ENCODE measurements at places on chromosomes 13 and 19. TPM values are rescaled to one million over a fixed set of nuclear protein-coding genes. Genes with fewer than 3 reads are reported as not detected.

DNA sequence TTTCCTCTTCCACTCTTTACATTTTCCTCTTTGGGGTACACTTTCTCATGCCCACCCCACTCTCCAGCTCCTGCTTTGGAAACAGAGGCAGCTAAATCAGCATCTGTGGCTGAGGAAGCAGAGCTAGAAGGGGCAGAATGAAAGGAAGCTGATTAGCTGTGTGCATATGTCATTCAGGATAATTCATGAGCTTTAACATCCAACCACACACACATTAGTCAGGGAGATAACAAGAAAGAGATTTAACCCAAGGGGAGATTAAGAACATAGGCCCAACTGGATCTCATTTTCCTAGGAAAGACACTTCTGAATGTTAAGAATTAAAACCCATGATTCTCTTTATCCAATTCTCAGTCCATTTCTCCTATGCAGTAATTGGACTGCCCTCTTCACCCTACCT is 405.5 kb downstream of the TBC1D4 start:
- DNase-seq: no peak

DNA sequence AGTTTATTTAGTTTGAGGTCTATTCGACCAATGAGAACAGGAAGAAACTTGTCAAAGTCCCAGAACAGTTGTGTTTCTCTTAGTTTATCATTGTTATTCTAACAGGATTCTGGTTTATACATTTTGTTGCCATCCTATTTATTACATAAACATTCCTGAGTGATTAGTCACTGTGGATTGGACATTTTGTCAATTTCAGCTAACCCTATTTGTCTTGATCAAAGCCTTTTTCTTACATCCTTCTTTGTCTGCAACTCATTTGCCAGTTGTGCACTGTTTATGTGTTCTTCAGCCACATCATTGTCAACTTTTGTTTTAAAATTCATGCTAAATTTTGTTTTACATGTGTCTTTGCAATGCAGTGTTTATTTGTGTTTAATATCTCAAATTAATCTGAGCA is 886.0 kb upstream of the SLC10A2 start:
- no peak for DNase-seq

- no peak for DNase-seq
Measured at GRCh38 chr19:31545777-31546176, 196.5 kb upstream of the TSHZ3 start.

- no peak for DNase-seq
Measured at GRCh38 chr13:41501281-41501680, 43.9 kb downstream of the RGCC start.

DNA sequence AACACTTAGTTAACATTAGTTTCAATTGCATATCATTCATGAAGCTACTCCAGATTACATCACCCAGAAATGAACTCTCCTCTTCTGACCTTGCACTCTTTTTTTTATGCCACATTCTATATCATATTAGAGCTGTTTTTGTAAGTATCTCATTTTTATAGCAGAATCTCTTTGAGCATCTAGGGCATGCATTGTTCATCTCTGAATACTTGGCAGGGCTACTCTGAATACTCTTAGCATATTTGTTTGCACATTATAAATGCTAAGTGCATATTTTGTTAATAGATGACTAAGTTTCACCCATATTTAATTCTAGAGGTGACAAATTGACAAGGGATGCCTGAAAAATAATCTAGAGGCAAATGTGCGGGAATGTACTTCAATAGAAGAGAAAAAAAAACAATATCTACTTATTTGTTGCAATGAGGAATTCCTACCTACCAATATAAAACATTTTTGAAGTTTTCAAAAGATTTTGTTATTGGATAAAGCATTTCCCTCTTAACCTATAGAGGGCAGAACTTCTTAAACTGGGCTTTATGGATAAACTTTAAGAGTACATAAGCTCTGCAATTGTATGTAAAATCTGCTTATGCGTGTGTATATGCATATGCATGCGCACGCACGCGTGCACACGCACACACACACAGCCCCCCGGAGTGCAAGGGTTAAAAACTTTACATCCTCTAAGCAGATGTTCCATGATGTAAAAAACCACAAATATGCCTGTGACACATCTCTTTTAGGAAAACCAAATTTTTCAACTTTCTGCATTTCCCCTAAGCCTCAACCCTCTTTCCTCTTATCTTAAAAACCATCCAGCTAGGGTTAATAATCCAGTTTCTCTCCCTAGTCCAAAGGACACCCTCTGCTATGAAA is 73.0 kb upstream of the OXGR1 start:
- DNase-seq: no peak

Gene PINLYP
- total RNA-seq: 11.4 TPM

Gene ZNF221
- 2.9 TPM for total RNA-seq

Measured in suprapubic skin (tissue), 4 donors.